ENCODE measurements at places on chromosomes 12 and 14.

GRCh38 chr12:104263026-104263425 is 40.5 kb upstream of the EID3 start:
- no peak for DNase-seq

DNA sequence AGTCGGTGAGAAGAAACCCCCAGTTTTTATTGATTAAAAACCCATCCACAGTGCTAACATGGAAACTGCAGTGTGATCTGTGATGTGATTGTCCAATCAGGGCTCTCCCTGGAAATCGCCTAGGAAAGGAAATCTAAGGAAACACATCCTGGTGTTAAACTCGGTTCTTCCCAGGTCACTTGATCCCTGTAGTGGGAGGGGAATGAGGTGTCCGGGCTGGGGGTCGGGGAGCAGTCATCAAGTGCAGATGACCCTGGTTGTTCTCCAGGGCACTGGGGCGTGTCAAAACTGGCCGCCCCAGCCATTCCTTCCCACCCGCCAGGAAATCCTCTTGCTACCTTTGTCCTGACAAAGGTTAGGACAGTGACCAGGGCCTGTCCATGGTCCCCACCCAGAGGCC is 20.8 kb downstream of the RAB35 start:
- no peak for DNase-seq

DNA sequence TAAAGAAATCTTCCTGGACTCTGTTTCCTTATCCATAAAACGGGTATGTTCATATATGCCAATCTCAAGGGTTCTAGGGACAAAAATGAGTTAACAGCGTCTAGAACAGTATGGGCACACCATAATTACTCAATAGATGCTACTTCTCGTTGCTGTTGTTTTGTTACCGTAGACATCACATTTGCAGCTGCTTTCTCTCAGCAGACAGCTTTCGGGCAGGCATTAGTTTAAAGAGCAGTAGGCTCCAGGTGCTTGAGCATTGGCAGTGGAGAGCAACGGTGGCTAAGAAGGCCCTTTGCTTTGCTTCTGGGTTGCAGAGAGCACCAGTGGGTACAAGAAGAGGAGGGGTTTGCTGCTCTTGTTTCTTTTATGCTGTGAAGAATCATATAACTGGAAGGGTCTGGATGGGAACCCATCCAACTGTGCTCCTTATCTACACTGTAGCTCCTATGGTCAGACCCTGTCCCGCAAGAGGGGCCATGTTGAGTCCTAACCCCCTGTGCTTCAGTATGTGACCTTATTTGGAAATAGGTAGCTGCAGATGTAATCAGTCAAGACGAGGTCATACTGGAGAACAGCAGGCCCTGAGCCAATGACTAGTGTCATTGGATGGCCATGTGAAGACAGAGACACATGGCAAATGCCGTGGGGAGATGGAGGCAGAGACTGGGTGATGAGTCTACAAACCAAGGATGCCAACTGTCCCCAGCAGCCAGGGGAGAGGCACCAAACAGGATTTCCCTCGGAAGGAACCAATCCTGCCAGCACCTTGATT is 120.0 kb downstream of the RBM19 start:
- DNase-seq, result no peak

DNA sequence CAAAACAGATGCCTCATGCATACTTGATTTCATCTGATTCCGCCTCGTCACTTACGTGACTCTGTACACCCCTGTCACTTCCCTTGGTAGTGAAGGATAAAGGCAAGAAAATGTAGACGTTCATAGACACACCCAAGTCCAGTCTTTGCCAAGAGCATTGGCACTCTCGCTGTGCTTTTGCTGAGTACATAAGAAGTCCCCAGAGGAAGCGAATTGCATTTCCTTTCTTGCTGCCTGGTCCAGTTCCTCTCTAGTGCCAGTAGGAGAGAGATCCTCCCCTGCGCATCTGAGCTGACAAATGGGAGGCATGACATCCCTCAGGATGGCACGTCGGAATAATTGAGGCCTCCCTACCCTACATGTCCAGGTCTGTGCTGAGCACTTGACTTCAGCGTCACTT is 21.3 kb upstream of the RIN3 start:
- no peak for DNase-seq

DNA sequence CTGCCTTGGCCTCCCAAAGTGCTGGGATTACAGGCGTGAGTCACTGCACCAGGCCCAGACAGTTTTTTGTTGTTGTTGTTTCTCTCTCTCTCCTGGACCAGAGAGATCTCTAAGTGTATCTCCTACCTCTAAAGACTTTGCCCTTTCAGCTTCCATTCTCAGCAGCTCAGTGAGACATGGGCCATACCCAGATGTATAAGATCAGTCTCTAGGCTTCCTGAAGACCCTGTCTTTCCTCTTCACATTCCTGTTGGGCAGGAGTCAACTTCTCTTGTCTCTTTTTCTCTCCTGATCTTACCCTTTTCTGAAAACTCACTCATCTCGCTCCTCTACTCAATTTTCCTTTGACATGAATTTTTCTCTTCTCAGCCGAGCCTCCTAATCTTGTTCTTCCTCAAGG is 42.0 kb downstream of the KCNK13 start:
- no peak for DNase-seq

Measured in RCC 7860 (cell line).